Urinary bladder (tissue), 4 donors: ENCODE measurements at places on chromosomes 16 and 17. TPM values are rescaled to one million over a fixed set of nuclear protein-coding genes. Genes with fewer than 3 reads are reported as not detected.

DNA sequence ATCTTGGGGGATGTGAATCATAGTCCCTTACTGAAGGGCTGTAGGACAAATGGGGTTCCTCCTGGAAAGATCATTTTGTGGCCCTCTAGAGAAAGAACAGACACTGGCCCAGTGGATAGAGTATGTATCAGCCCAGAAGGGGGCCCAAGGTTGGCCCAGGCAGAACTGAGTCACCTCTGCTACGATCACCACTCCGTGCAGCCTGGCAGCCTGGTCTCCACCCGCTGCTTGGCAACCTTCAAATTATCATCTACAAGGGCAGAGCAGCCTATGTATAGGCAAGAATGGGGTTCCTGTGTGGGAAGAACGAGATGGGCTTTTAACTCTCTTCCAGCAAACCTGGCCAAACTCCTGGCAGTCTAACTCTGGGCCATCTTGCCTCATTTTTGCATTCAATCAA, 61.9 kb downstream of the GSG1L start:
- no peak for DNase-seq

The CHST4 gene
- not detected for polyA plus RNA-seq

GRCh38 chr16:51638339-51639135, 487.5 kb upstream of the SALL1 start:
- DNase-seq = no peak

The OR1F1 gene
- not detected for polyA plus RNA-seq

The ZNF688 gene
- 15.6 TPM for polyA plus RNA-seq

The FAM20A gene
- polyA plus RNA-seq = 5.4 TPM

DNA sequence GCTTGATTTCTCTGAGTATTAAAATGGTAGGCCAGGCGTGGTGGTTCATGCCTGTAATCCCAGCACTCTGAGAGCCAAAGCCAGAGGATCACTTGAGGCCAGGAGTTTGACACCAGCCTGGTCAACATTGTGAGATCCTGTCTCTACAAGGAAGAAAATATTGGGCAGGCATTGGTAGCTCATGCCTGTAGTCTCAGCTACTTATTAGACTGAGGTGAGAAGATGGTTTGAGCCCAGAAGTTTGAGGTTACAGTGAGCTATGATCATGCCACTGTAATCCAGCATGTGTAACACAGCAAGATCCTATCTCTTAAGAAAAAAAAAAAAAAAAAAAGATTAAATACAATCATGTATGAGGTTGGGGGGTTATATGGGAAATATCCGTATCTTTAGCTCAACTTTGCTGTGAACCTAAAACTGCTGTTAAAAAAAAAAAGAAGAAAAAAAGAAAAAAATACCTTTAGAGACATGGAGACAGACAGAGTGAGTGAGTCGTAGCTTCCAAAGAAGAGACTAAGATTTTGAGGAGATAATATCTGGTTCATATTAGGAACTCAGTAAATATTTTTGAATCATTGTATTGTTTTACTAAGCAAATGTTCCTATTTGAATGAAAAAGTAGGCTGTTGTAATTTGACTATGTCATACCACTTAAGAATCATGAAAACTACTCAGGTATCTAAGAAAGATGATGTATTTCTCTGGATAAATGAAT, 325.7 kb upstream of the TBX2 start:
- no peak for DNase-seq

The TBC1D3H gene
- 0.33 TPM for polyA plus RNA-seq
